B cell (primary cell): ENCODE measurements at places on chromosomes 16 and 17.

- DNase-seq, result no peak
These were observed 33.1 kb downstream of the CNGB1 start for GRCh38 chr16:57937861-57938260.

GRCh38 chr16:73996624-73997339 is 299.8 kb upstream of the PSMD7 start:
- no peak for DNase-seq

DNA sequence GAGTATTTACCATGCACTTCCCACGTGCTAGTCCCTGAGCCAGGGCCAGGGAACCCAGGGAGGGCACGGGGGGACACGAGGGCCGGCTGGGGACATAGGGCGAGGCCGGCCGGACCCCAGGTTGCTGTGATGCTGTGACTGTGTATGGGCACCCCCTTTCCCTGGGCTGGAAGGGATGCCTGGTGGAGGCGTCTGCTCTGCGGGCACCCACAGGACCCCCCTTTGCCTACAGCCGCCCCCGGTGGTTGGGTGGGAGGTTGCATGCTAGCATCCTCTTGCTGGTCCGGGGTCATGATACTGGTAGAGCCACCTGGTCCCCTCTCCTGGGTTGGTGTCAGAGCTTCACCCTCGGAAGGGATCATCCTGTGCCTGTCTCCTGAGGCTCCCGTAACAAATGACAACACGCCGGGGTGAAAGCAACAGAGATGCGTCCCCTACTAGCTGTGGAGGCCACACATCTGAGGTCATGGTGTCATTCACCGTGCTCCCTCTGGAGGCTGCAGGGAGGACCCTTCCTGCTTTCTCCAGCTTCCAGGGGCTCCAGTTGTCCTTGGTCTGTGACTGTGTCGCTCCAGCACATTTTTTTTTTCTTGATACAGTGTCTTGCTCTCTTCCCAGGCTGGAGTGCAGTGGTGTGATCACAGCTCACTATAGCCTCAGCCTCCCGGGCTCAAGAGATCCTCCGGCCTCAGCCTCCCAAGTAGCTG is 3.1 kb upstream of the CIAO3 start:
- peak; percentile 27 for DNase-seq

DNA sequence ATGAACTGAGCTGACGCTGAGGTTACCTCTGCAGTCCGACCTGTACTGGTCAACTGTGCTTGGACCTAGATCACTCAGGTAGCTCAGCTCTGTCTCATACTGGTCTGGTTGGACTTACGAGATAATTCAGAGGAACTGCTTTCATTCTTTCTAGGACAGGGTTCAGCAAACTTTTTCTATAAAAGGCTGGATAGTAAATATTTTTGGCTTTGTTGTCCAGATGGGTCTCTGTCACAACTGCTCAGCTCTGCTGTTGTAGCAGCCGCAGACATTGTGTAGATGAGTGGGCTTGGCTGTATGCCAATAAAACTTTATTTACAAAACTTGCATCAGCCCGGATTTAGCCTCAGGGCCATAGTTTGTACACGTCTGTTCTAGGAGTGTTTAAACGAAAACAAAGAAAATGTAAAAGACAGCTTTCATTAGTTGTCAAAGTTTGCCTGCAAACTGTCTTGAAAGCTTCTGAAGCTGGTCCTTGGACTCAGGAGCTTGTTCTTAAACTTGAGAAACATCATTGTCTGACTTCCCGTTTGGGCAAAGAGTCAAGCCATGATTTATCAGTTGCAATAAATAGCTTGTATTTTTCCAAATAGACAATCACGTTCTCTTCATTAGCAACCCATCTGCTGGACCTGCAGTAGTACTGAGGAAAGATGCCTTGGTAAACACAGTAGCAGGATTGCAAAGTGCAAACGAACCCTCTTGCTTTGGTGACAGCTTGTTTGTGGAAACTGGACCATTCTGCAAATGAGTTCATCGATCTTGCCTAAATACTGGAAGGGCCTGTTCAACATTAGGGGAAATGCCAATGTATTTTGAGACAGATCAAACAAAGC is 253.4 kb downstream of the SNX29 start:
- no peak for DNase-seq

DNA sequence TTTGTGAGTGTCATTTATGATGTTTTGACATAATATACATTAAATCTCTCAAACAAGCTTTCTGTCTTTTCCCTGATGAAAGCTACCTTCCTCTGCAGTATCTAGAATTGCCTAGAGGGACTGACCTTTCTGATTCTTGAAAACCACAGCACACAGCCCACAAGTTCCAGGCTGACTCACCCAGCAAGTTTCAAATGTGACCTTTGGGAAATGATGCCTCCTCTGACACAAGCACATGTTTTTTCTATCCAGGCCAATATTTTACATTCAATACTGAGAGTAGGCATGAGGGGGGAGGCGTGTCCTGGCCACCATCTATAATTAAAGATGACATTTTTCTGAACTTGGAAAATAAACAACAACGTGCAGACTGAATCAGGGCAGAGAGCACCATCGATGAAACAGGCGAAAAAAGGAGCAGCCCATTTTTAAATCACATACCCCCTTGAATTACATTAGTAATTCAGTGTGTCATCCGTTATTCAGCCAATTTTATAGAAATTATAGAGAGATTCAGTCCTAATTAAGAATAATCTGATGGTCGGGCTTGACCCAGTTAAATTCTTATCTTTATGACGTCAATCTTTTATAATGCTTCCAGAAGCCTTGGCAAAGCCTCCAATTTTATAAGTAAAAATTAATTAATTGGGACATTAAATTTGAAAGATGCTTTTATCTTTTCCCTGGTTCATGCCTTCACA is 292.6 kb upstream of the CDH11 start:
- no peak for DNase-seq

GRCh38 chr17:42171831-42172230 is 9.1 kb downstream of the KCNH4 start:
- no peak for DNase-seq

- no peak for DNase-seq
These were observed 301.1 kb upstream of the FOXF1 start for GRCh38 chr16:86209202-86209601.

DNA sequence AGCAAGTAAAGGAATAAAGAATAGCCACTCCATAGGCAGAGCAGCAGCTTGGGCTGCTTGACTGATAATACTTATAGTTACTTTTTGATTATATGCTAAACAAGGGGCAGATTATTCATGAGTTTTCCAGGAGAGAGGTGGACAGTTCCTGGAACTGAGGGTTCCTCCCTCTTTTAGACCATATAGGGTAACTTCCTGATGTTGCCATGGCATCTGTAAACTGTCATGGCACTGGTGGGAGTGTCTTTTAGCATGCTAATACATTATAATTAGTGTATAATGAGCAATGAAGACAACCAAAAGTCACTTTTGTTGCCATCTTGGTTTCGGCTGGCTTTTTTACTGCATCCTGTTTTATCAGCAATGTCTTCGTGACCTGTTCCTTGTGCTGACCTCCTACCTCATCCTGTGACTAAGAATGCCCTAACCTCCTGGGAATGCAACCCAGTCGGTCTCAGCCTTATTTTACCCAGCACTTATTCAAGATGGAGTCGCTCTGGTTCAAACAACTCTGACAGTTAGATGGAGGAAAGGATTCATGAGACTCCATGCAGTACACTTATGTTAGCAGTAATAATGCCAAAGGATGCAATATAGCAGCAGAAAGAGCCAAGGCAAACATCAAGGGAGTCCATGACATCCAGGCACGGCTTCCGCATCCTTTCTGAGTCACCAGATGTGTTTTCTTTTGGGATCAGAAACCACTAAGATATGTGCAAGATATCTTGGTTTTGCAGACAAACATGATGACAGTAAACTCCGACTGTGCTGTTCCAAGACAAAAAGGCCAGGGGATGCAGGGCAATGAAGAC is 55.8 kb upstream of the B4GALNT2 start:
- DNase-seq, result no peak

- no peak for DNase-seq
These were observed 11.1 kb downstream of the CANT1 start for GRCh38 chr17:78998311-78999055.

GRCh38 chr16:11639925-11640899 is 28.0 kb upstream of the SNN start:
- DNase-seq, result no peak

- no peak for DNase-seq
These were observed 70.1 kb downstream of the GP2 start for GRCh38 chr16:20257234-20257633.

- no peak for DNase-seq
These were observed 3.2 kb upstream of the TCAP start for GRCh38 chr17:39661744-39662541.

GRCh38 chr16:64751906-64752305 is 370.0 kb downstream of the CDH11 start:
- DNase-seq, result no peak

DNA sequence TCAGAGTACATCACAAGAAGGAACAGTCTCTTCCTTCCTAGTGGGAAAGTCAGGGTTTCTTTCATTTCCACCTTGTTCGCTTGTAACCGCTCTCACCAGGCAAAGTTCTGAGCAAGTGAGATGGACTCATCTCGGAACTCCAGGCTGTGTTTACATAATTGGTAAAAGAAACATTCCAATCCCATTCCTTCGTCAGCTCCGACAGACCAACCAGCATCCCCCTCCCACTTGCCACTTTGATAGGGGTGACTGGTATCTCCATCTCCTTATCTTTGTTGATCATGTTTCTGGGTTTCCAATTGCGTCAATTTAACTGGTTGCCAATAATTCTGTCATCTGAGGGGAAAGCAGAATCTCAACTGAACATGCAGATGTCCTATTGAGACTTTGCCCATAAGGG is 36.8 kb upstream of the LYRM9 start:
- DNase-seq, result no peak

DNA sequence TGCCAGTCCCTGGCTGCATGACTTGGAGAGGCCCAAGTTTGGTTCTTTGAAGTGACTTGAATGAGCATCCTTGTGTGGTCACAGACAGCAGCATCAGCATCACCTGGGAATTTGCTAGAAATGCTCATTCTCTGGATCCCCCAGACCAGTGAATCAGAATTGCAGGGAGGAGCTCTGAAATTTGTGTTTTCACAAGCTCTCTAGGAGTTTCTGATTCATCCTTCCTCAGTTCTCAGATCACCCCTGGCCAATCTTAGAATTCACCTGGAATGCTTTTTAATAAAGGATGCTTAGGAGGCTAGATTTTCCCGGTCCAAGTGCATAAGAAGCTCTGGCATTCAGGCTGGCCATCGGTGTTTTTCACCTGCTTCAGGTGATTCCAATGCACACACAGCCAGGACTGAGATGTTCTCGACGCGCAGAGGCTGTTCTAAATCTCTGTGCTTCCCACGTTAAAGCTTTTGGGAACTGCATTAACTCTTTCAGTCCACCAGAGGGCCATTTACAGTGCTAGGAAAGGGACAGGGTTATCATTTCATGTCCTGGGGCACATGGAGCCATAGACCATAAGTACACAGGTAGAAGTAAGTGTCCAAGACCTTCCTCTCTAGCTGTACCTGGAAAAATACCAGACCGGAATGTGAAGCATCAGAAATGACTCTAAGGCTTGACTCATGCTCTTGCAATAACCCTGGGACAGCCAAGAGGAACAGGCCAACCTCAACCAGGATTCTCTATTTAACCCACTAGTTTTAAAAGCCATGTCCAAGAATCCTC is 85.7 kb upstream of the XYLT1 start:
- DNase-seq, result no peak

DNA sequence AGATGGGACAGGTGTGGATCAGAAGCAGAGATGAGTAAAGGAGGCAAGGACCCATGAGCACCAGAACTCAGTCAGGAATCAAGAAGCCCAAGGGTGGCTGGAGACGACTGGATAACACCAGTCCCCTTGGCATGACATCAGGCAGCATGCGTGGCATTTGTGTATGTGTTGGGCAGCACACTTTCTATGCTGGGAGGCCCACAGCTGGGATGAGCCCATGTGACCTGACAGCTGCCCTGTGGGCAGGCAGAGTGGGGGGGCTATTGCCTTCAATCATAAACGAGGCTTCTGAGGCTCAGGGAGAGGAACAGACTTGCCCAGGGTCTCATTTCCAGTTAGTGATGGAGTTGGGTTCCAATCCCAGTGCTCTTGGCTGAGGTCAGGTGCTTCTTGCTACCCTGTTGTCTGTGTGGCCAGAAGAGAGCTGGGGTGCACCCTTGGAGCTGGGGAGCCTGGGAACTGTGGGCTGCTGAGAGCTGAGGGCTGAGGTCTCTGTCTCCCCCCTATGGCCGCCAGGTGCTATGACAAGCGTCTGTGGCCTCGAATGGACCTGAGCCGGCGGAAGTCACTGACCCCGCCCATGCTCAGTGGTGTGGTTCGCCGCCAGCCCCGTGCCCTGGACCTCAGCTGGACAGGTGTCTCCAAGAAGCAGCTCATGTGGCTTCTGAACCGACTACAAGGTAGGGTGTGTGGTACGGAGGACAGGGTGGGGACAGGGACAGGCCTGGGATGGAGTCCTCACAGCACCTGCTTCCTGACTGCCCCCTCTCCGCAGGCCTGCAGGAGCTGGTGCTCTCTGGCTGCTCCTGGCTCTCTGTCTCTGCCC is 7.1 kb upstream of the ORAI3 start:
- peak; percentile 82 for DNase-seq

DNA sequence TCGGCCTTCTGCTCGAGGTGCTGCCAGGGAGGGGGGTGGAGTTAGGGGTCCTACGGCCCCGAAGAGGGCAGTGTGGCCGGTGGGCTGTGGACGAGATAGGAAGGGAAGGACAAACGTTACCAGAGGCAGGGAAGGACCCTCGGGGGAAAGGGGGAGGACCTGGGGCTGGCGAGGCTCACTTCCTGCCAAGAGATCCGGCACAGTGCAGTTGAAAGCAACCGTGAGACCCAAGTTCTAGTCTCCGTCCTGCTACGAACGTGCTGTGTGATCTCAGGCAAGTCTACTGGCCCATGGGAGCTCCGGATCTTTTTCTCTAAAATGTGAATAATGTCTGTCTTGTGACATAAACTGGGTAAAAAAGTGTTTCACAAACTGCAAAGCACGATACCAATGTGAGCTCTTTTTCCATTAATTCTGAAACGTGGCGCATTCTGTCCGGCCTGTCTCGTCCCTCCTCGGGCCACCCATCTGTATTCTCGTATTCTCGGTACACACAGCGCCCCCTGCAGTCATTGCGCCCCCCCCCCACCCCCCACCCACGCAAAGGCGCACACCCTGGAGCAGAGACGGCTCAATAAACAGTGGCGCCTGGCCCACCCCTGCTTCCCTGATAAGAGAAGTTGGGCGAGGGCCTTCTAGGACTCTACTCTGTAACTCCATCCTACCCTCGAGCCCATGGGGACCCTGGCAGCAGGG is 8.8 kb downstream of the CYGB start:
- DNase-seq, result peak; percentile 65

- peak; percentile 70 for DNase-seq
These were observed 6.3 kb downstream of the ESRP2 start for GRCh38 chr16:68229431-68230175.

- no peak for DNase-seq
These were observed 1.6 kb downstream of the GLG1 start for GRCh38 chr16:74605332-74605731.
